Fibroblast of skin of scalp (primary cell): ENCODE measurements at places on chromosomes 16 and 17.

DNA sequence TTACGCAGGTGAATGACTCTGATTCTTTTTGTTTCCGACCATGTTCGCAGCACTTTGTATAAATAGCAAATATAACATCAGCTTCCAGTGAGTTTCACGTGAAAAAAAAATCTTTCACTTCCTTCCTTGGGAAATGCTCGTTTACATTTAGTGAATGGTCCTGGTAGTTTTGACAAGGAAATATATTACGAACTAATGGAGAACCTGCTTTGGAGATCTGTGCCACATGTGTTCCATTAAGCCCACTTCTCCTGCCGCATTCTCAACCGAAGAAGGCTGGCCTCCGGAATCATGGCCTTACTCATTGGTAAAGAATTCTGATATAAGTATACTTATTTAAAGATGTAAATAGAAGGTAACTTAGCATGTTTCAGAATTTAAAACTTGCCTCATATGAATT, 3.6 kb downstream of the CRAMP1 start:
- peak; percentile 23 for DNase-seq

- no peak for DNase-seq
Observed at GRCh38 chr17:39508987-39509386, 47.7 kb downstream of the CDK12 start.

DNA sequence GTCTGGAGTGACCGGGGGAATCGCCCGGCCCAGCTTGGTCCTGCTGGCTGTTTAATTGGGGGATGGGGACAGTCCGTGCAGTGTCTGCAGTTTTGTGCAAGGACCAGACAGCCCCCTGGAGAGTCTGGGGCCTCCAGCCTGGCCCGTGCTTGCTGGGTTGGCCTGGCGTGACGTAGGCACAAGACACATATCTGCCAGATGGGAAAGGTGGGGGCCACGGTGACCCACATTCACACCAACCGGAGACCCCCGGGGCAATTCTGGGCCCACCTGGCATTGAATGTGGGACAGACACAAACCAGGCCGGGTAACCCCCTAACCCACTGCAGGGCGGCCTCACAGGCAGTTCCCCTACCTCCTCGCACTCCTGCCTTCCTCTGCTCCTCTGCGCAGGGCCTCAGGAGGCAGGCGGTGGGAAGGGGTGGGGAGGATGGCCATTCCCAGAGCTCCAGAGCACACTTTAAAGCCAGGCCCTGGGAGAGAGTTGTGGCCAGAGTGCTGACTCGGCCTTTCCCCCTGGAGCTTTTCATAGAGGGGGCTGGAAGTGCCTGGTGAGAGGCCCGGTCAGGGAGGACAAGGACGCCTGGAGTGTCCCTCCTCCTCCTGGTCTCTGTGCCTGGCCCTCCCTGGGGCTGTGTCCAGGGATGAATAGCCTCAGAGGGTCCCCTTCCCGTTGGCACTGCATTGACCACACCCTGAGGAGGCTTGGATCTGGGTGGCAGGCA, 1.5 kb downstream of the MRC2 start:
- peak; percentile 94 for DNase-seq

- no peak for DNase-seq
Observed at GRCh38 chr16:84360170-84360569, 8.2 kb upstream of the ATP2C2 start.

DNA sequence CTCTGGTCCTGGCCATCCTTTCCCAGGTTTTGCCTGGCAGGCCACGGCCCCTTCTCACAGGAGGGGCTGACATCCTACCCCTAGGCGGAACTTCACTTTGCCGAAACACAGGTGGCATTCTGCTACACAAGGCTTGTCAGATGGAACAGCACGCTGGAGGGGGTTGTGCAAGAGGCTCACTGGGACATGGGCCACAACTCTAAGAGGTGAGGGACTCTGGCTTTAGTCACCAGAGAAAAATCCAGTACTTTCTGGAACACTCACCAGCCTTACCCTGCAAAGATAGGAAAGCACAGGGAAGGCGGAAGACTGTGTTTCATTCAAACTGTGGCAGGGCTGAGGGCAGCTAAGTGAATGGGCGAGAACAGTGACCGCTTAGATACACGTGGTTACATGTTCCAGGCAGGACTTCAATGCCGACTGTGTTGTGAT, 18.3 kb downstream of the CDC42EP4 start:
- peak; percentile 63 for DNase-seq

- no peak for DNase-seq
Observed at GRCh38 chr17:35542990-35543389, 5.5 kb upstream of the SLFN12L start.
